ENCODE measurements at places on chromosomes 1 and 21.

DNA sequence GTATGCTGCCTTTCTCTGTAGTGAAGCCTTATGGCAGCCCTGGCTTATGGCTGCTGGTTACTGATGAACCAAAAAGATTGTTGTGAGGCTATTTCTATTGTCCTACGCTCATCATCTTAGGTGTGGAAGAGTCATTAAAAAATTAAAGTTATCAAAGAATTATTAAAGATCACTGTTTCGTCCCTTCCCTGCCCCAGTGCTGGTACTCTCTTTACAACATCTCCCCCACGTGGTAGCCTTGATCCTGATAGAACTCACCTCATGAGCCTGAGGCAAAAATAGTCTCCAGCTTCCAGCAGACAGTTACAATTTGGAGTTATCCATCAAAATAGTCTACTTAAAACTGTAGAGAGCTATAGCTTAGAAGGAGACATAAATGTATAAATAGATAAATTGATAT lies 201.5 kb downstream of the S1PR1 start:
- peak; percentile 73 for DNase-seq

DNA sequence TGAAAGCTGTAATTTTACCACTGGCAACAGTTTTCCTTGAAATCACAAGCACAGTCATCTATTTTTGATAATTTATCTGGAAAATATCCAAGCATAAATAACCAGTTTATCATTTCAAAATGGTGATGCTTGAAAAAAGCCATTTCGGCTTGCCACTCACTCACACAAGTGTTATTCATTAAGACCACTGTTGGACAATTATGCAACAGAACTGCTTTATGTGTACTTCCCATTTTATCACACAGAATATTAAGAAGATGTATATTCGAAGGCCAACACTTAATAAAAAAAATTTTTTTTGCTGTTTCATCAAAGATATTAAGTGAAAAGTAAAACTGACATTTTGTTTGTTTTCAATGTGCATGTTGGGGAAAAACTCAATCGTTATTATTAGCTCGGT lies 62.3 kb downstream of the EIF4G3 start:
- no peak for DNase-seq

DNA sequence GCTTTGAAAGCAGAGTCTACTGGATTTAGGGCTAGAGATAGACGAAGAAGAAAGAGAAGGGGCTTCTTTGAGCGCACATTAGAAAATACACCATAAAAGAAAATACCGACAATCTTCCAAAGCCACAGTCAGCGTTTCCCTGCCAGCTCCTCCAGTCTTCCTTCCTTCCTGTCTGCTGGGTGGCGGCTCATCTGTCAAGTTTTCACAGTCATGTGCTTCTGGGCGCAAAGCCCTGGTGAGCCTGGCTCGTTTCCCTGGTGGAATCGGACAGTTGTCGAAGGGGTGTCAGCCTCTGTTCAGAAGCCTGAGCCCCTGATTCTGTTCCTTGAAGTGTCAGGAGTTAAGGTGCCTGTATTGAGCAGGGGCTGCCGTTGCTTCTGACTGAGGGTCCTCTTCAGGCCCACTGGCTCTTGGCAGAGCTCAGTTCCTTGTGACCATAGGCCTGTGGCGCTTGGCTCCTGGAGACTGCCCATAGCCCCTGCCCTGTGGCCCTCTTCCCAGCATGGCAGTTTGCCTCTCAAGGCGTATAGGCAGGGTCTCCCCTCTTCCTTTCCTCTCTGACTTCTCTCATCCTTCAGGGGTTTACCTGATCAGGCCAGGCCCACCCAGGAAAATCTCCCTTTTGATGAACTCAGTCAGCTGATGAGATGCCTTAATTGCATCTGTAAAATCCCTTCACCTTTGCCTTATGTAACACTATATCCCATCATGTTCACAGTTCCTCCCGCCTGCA lies 58.6 kb downstream of the ADARB1 start:
- DNase-seq, result peak; percentile 61

DNA sequence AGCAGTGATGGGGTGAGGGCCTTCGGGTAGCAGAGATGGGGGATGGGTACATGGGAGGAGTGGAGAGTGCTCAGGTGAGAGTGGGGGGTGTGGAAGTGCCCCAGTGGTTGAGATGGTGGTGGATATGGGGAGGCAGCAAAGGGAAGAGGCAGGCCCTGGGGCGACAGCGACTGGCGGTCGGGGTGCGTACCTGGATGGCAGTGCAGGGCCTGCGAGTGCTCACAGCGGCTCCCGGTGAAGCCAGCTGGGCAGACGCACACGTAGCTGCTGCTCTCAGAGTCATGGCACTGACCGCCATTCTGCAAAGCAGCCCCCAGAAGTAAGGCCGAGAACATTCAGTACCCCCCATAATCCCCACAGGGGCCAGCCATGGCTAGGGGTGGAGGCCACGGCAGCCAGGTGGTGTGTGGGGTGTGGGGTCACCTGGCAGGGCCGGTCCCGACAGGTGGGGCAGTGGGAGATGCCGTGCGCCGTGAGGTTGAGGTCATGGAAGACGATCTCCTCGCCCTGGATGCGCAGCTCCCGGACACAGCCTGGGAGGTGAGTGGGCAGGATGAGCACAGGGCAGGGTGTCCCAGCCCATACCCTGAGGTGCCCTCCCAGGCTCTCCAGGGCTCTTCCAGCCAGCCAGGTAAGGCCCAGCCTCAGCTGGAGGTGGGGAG lies 18.9 kb downstream of the LDLRAD2 start:
- DNase-seq, result no peak

GRCh38 chr1:115299266-115299665 lies 38.8 kb downstream of the NGF start:
- no peak for DNase-seq

DNA sequence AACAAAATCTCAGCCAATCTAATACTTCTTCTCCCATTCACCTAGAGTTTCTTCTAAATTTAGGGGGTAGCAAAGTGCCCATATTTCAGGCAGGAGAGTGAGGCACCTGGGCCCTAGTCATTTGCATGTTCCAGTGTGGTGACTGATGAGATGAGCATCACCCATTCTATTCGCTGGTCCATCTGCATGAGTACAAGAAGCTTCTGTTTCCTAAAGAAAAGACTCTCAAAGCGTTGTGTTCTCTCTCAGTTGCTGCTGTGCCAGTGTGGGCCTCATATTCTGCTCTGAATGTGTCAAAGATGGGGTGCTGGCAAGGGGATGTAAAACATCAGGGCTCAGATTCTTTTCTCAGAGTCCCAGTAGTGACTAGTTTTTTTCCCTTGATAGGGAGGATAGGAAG lies 16.1 kb upstream of the DPYD start:
- DNase-seq, result no peak

DNA sequence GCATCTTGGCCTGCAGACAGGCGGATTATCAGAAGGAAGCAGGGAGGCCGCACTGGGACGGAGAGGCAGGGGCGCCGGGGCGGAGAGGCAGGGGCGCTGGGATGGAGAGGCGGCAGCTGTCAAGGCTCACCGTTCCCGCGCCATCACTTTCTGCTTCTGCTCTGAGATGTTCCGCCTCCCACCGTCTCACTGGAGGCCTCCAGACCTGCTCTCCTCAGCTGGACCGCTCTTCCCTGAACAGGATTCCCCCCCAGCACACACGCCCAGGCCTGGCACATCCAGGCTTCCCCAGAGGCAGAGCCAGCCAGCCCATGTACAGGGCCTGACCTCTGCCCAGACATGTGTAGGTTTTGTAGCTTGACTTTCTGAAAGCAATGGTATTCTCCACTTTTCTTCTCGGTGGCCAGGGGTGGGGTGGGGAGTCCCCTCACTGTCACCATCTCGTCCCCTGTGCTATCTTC lies 84.1 kb downstream of the RIPK4 start:
- DNase-seq, result no peak

- no peak for DNase-seq
Measured at GRCh38 chr1:119391749-119392148, 23.2 kb downstream of the HAO2 start.

DNA sequence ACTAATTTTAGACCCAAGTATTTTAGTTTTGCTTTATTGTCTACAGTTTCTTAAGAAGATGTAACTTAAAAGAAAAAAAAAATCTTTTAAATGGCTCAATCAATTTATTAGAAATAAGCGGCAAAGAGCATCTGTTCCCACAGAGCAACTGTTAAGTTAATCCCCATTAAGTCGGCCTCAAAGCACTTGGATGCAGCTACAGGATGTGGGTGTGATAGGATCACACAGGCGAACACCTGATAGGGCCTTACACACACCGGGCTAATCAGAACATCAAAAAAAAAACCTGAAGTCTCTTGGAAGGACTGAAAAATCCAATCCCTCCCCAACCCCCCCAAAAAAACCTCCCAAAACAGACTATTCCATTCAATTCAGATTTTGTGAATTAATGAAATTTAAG lies 23.0 kb downstream of the APP start:
- peak; percentile 24 for DNase-seq

DNA sequence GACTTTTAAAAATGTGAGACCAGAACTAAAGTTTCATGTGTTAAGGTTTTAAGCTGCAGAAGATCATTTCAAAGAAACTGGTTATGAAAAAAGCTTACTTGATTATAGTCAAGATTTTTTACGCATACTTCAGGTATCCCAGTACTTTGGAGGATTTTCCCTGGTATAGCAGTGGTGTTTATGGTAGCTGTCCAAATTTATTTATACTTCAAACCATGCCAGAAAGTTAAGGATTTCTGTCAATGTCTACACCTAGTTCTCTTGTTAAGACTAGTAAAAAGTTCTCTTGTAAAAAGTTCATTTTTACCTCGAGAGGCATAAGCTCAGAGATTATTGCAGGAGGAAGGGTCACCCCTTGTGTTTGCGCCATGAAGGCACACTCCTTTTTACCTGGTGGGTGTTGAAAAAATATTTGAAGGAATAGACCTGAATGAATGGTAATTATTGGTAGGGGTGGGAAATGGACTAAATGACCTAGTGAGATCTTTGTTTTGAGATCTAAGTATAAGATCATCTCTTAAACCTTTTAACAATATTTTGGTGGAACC lies 2.8 kb downstream of the DYRK1A start:
- peak; percentile 26 for DNase-seq

DNA sequence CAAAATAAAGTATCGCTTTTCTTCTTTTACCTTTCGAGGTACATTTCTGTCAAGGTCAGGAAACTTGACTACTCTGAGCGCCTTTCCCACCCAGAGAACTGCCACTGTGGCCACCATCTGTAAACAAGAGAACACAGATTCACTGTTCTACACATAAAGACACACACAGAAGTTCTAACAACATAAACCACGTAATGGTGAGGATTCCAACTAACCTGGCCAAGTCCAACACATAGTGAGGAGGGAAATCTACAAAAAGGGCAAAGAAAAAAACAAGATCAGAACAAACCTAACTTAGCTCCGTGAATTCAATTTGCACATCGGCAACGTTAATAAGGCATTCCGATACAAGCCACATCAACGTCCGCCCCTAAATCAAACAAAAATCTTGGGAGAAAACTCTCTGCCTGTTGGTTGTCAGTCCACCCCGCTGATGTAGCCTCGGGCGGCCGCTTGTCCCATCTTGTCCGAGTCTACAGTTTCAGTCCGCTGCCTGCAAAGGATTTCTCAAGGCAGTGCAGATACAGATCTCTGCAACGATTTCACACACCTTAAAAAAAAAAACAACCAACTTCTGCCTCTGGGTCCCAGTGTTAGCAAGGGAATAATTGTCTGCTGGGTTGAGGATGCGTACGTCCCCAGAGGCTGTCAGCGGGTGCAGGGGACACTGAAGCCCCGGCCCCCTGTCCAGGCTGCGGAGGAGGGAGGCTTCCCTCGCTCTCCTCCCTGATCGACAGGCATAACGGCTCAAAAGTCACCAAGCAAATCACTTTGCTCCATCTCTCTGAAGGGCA lies 1.0 kb downstream of the SLC35D1 start:
- DNase-seq, result peak; percentile 61

GRCh38 chr1:161921491-161921890 lies 102.2 kb downstream of the OLFML2B start:
- no peak for DNase-seq

- DNase-seq, result no peak
Measured at GRCh38 chr1:168288311-168289052, 7.8 kb downstream of the TBX19 start.

DNA sequence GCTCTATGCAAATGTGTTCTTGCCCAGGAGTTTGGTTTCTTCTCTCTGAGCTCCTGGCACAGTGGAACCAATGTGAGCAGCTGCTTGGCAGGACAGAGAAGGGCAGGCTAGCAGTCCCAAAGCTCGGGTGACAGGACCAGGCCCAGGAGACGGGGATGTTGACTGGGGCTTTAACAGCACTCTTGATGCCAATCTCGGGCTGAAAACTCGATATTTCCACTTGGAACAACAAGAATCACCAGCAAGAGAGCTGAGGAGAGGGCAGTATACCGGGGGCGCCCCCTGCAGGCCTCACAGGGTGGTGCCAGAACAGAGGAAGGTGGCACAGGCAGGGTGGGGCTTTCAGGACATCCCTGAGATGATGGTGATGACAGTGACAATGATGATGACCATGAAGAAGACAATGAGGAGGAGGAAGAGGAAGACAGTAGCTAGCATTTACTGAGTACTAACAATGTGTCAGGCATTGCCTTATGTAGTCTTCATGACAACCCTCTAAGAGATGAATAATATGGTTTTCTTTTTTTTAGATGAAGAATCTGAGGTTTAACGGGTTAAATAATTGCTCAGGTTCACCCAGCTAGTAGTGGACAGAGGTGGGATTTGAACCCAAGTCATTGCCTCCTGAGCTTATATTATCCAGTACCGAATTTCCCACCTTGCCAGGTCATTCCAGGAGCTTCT lies 2.7 kb upstream of the KCNJ9 start:
- peak; percentile 46 for DNase-seq
